NCI-H187 treated with DMSO at 0.1 percent for 48 hours (cell line): ENCODE measurements at places on chromosomes 16 and 17.

GRCh38 chr17:40909351-40909750 is 24.3 kb upstream of the KRT20 start:
- DNase-seq = peak; percentile 51

GRCh38 chr16:2824626-2825025 is 5.5 kb upstream of the ZG16B start:
- DNase-seq = no peak

DNA sequence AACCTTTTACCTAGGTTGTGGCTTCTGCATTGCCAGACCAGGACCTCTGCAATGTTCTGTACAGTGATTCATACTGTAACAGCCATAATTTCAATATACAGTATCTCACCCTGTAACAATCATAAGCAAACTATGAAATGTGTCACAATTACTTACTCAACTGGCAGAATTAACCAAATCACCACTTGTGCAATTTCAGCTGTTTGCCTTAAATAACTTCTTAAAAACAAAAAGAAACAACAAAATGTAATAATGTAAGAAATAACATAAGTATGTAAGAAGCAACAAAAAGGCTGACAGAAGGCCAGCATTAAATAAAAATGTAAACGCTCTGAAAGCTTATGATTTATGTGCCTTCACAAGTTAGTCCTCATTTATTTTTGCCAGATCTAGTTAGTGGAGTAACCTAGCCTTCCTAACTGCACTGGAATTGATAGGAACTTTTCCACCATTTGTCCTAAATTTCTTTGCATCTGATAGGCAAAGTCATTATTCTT is 96.9 kb downstream of the SKAP1 start:
- DNase-seq = no peak

DNA sequence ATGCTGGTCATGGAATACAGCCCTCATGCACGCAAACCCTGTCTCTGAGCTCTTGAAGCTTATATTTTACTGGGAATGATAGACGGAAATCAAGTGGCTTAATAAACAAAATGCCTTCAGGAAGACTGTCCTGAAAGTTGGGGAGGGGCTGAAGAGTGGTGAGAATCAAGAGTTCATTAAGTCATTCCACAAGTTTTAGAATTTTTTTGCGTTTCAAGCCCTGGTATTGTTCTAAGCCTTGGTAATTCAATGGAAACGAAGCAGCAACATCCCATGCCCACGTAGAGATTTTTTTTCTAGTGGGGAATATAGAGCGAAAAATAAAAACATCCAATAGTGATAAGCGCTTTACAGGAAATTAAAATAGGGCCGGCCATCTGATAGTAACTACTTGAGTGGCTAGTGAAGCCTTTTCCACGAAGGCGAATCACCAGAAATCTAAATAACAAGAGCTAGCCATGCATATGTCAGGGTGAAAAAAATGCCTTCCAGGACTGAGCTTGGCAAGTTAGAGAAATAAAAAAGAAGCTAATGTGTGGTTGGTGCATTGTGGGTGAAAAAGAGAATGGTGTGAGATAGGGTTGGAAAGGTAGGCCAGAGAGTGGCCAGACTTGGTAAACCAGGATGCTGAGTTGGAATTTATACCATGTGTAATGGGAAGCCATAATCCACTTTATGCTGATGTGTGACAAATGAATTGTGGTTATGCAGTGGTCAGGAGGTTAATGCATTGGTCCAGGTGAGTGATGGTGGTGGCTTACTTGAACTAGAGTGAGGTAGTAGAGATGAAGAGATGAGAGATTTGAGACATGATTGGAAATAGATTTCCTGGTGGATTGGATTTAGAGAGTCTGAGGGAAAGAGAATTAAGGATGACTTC is 772 bp downstream of the PFAS start:
- no peak for DNase-seq

DNA sequence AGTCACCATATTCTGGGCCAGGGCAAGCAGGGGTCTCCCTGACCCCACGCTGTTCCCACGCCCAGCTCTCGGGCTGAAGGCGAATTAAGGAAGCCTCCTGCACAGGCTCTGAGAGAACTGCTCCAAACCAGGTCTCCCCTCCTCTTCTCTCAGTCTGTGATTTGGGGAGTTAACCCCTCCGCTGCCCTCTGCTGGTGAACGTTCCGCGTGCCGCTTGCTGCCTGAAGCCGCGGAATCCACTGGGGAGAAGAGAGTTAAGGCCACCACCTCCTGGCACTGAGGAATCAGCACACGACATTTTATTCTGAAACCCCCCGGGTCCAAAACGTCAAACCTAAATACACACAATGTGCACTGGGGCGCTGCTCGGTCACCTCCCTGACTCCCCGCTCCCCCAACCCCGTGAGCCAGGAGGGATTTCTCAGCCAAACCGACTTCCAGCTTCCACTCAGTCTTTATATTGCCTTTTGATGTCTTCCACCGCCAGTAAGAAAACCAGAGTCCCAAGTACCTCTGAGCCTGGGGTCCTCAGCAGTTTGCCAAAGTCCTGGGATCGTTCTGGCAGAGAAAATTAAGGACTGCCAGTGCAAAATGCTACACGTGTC is 54.4 kb upstream of the RCVRN start:
- no peak for DNase-seq

GRCh38 chr17:37179893-37180292 is 195.9 kb upstream of the C17orf78 start:
- no peak for DNase-seq

- DNase-seq = no peak
Measured at GRCh38 chr17:7174603-7175326, 4.4 kb downstream of the ASGR1 start.

DNA sequence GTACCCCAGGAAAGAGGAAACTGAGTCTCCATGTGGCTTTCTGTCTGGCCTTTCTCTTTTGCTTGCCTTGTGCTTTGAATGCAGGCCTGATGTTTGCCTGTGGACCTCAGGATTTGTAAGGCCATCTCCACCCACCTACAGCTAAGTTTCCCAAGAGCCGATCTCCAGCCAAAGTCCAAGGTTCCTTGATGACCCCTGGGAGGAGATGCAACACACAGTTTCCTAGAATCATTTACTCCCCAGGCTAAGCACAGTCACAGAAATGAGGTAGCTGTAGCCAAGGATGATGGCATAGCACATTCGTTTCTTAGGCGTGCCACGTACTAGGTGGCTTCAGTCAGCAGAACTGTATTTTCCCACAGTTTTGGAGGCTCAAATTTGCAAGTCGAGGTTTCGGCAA is 595.4 kb downstream of the MAF start:
- no peak for DNase-seq

DNA sequence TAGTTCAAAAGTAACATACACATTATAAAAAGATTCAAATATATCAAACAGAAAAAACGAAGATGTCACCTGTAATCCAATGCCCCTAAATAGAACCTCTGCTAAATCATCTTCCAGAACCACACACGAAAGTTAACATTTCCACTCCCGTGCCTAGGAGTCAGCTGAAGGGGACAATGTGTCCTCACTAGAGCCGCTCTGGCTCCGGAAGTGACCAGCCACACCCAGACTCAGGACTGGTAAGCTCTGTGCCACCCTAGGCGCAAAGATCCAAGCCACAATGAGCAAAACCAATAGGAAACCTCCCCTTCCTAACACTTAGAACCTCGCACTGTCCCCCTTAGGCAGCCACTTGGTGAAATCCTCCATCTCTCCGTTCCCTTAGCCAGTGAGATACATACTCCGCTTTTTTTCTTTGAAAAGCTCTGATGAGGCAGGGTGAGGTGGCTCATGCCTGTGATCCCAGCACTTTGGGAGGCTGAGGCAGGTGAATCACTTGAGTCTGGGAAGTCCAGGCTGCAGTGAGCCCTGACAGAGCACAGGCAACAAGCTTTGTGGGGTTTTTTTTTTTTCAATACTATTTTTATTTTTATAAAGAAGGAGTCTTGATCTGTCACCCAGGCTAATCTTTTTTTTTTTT is 11.8 kb downstream of the CTRB1 start:
- no peak for DNase-seq

DNA sequence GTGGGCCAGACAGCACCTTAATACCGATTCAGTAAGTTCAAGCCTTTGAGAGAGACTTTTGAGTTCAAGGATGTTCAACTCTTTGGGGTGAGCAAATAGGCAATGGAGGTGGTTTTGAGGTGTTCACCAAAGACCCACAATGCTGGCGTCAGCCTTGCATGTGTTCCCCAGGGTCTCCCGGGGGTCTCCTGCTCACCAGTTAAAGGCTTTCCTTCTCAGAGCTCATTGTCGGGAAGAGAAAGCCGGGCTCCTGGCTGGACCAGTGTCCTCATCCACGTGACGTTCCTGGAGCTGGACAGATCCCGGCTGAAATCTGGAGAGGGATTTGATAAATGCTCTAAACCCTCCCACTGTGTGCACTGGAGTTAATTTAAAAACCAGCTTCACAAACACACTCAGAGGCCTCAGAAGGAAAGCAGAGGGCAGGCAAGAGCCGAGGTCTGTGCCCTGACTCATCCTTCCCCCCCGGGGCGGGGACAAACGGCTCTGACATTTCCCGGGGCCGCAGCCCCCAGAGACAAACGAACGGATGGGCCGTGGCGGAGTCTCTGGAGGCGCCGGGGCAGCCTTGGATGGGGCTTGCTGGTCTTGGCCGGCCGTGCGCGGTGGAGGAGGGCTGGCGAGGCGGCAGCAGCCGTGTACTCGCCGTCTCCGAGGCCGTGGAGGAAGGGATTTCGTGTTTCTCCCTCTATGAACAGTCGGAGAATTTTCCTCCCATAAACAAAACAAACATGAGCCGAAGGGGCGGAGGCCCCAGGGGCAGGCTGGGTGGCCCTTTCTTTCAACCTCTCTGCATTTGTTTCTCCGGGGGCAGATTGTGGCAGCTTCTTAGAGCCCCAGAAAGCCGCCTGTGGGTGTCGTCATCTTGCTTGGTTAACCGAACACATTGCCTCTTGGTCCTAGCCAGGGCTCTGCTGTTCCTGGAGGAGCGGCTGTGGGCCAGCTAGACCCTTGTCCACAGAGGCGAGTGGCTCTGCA is 94.2 kb downstream of the NTN1 start:
- no peak for DNase-seq

DNA sequence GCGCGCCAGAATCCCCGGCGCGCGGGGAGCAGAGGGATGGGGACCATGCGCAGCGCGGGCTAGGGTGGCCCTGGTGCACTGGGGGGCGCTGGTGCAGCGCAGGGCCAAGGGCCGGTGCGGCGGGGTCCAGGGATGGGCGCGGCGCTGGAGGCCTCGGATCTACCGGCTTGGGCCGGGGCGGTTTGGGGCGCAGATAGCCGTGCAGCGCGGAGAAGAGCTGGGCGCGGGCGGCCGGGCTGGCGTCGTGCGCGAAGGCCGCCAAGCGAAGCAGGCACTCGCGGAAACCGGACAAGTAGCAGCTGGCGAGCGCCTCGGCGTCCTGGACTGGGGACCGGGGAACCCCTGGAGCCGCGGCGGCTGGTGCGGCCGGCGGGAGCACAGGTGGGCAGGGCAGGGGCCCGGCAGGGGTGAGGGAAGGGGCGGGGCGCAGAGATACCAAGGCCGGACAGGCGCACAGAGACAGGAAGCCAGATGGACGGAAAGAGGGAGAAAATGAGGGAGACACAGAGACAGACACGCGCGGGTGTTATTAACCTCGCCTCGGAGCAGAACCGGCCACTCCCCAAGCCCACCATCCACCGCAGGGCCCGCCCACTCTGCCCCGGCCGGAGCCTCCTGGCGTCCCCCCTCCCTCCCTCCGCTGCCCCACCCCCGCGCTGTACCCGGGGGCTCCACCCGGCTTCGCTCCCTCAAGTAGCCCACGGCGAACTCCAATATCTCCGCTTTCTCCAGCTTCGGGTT is 2.1 kb downstream of the HES7 start:
- no peak for DNase-seq

GRCh38 chr16:24939224-24939623 is 75.9 kb downstream of the ARHGAP17 start:
- DNase-seq = no peak

DNA sequence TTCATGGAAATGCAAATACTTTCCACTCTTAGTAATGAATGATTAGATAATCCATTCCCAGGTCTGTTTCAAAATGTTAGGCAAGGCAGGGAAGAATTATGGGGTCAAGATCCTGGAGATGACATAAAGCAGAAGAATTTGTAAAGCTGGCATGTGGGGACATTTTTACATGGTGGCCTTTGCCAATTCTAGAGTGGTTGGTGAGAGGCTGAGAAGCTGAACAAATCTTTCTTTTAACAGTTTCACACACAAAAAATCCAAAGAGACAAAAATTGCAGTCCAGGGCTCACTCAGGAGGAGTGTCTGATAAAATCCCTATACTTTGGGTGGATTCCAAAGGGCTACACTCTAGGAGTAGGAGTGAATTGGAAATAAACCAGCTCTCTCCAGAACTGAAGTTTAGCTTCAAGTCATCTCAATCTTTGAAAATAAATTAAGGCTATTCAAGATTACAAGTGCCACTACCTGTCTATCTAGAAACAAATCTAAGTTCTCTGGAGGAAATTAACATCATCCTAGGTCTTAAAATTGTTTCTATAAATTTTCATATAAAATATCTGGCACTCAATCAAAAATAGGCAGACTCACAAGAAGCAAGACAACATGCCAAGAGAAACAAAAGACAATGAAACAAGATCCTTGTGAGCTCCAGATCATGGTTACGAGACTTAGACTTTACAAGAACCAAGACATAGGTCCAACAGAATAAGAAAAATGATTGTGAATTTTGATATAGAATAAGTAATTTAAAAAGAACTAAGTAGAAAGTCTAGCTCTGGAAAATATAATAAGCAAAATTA is 113.0 kb upstream of the AXIN2 start:
- no peak for DNase-seq

- DNase-seq = no peak
Measured at GRCh38 chr17:36736201-36737156, 135.1 kb downstream of the MRM1 start.

DNA sequence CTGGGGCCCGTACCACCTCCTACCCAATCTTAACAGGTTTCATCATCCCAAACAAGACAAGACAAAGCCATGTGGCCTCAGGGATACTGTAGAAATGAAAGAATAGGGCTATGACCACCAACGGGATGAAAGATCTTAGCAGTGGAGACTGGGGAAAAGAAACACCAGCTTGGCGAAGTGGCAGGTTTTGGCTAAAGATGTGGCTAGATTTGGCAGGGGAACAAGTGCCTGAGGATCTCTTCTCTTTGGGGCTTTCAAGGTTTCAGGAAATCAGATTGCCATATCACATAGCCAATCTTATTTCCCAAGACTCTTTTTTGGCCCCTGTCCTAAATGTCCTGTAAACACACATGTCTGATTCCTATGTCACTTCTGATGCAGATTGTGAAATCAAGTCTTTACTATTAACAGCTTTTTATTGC is 6.9 kb downstream of the KRT24 start:
- DNase-seq = no peak

GRCh38 chr17:7997186-7997585 is 5.2 kb upstream of the GUCY2D start:
- DNase-seq = no peak
